ENCODE measurements at places on chromosomes 1 and 21. TPM values are rescaled to one million over a fixed set of nuclear protein-coding genes. Genes with fewer than 3 reads are reported as not detected.
A peak's percentile ranks its signal among the peaks of the same experiment; 100 is the strongest.

Gene PDE9A
- total RNA-seq = 13.1 TPM

Gene CLCA4
- not detected for total RNA-seq

Gene S100A5
- total RNA-seq = 2.6 TPM

Gene OLFML3
- total RNA-seq = not detected

Gene RGS16
- total RNA-seq = 94.3 TPM

Gene ZNF648
- total RNA-seq = not detected

DNA sequence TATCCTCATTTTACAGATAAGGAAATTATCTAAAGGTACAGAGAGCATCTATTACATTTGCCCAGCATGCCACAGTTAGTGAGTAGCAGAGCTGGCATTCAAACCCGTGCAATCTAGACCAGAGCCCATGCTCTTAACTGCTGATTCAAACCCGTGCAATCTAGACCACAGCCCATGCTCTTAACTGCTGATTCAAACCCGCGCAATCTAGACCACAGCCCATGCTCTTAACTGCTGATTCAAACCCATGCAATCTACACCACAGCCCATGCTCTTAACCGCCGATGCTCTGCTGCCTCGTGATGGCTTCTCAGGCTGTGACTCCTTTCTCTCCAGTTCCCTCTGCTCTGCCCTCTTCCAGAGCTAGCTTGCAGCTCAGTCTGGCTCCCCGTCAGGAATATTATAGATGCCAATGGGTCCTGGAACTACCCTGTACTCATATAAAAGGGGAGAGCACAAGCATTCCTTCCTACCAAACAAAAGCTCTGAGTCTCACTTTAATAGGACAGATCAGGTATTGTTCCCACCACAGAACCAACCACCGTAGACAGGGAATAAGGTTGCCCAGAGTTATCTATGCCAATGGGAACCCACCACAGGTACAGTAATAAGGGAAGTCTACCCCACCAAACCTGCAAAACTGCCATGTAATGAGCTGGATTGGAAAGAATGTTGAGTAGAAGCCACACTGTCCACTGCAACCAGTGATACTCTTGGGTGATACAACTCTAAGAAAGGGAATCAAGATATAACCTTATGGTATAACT is 78.4 kb downstream of the SMYD3 start:
- peak overlapping the region; percentile 27 for H3K27ac ChIP-seq
- no peaks in the 10 kb centered on the region for H3K27me3 ChIP-seq
- no peak for DNase-seq
- no peak overlapping the region for H3K4me3 ChIP-seq

DNA sequence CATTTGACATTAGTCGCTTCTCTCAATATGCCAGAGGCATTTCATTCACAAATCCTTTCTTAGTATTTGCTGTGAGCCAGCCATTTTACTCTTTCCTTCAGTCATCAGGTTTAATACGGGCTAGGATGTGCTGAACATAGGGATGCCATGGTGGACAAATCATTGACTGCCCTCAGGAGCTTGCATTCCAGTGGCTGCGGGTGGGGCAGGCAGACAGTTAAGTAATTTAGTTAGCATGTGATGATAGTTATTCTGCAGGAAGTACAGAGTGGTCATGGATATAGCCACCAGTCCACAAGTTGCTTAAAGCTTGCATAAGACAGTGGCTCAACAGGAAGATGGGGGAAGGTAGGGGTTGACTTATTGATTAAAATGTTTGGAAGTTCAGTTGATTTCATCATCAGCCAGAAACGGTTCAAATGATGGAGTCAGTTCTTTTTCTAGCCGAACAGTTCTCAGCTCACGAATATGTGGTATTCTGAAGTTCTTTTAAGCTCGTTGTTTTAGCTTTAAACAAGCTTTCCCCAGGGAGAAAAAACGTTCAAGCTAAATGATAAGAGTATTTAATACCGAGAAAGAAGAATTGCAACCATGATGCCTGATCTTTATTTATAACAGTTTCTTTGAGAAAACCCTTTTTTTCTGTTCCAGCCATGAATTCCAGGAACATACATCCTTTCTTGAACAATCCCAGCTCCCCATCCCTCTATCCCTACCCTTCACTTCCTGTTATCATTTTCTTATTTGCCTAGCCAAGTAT is 1.4 kb downstream of the SLC22A15 start:
- no peak for DNase-seq
- peak overlapping the region; percentile 68 for H3K4me3 ChIP-seq
- H3K4me1 ChIP-seq = peaks cover 7% of the 10 kb centered on the region
- H3K27me3 ChIP-seq = peaks cover 62% of the 10 kb centered on the region
- no peak overlapping the region for H3K27ac ChIP-seq

GRCh38 chr1:160866001-160866694 is 3.5 kb upstream of the CD244 start:
- H3K36me3 ChIP-seq = no peaks in the 10 kb centered on the region
- peaks cover 6% of the 10 kb centered on the region for H3K27me3 ChIP-seq
- peaks cover 24% of the 10 kb centered on the region for H3K4me1 ChIP-seq
- no peak overlapping the region for H3K4me3 ChIP-seq
- no peak overlapping the region for H3K27ac ChIP-seq
- no peak for DNase-seq

DNA sequence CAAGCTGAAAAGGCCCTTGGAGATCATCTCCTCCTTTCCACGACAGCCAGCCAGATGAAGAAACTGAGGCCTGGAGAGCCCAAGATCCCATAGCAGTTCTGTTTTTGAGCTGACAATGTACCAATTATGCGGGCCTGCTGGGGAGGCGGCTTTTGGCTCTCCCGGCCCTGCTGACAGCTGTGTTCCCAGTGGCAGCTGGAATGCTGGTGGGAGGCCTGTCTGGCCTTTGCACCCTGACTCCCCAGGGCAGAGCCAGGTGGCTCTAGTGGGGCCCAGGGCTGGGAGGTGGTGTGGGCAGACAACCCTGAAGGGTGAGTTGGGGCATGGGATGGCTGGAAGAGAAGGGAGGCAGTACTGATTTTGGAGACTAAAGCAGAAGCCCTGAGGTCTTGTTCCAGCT is 30.7 kb upstream of the WASF2 start:
- H3K27me3 ChIP-seq = no peaks in the 10 kb centered on the region
- DNase-seq = no peak
- H3K27ac ChIP-seq = peak overlapping the region; percentile 96
- H3K4me3 ChIP-seq = peak overlapping the region; percentile 28

DNA sequence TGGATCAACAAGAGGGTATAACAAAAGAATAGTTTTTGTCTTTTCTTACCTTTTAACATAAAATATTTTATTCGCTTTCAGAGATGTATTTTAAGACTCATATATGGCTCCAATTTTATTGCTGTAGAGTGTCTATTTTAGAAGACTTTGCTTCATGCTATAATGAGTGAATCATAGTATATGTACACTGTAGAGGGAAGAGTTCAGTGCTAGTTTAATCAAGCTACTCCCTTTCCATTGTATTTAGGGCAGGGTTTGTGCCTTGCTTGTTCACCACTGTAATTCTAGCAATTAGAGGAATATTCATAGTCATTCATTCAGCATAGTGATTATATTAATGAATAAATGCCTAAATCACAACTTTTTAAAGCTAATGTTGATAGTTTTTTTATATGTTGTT is 78.8 kb downstream of the CEP350 start:
- peaks cover 9% of the 10 kb centered on the region for H3K4me1 ChIP-seq
- H3K27me3 ChIP-seq = no peaks in the 10 kb centered on the region

- peaks cover 11% of the 10 kb centered on the region for H3K27me3 ChIP-seq
- DNase-seq = peak; percentile 91
- peaks cover 14% of the 10 kb centered on the region for H3K4me1 ChIP-seq
- H3K36me3 ChIP-seq = no peaks in the 10 kb centered on the region
- no peak overlapping the region for H3K4me3 ChIP-seq
- H3K27ac ChIP-seq = peak overlapping the region; percentile 18
Observed at GRCh38 chr1:44036409-44037139, 5.3 kb upstream of the SLC6A9 start.

GRCh38 chr1:42913426-42914091 is 45.1 kb downstream of the SLC2A1 start:
- H3K36me3 ChIP-seq = peaks cover 5% of the 10 kb centered on the region
- peaks cover 2% of the 10 kb centered on the region for H3K4me1 ChIP-seq
- DNase-seq = peak; percentile 89
- no peaks in the 10 kb centered on the region for H3K27me3 ChIP-seq
- no peak overlapping the region for H3K4me3 ChIP-seq

DNA sequence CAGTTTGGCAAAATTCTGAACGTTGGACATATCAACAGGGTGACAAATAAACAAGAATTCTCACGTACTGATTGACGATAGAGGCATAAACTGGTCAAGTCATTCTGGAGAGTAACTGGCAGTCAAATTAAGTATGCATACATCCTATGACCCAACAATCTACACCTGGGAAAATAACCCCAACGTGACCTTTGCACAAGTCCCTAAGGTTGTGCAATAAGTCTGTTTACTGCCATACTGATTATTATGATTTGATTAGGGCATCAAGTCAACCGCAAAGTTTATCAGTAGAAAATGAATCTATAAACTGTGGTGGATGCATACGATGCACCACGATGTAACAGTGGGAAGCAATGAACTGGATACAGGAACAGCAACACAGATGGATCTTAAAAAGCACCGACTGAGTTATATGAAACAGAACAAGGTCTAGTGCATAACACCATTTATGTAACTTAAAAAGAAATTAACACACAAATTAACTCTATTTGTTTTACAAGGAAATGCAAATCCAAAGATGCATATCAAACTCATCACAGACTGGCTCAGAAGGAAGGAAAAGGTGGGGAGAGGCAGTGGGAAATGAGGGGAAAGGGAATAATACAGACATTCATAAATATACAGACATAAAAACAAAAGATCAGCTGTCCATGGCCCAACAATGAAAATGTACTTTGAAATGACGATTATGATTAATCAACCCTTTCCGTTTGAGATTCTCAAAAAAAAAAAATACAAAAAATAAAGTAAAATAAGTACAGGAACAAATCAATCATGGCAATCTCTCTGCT is 41.0 kb upstream of the SEC16B start:
- no peak for DNase-seq
- no peaks in the 10 kb centered on the region for H3K36me3 ChIP-seq
- no peak overlapping the region for H3K27ac ChIP-seq
- no peaks in the 10 kb centered on the region for H3K4me1 ChIP-seq
- H3K4me3 ChIP-seq = no peak overlapping the region

- no peak for DNase-seq
- H3K4me1 ChIP-seq = no peaks in the 10 kb centered on the region
- H3K36me3 ChIP-seq = no peaks in the 10 kb centered on the region
- H3K27ac ChIP-seq = no peak overlapping the region
Observed at GRCh38 chr1:199291022-199291740, 652.3 kb downstream of the PTPRC start.

GRCh38 chr1:8721679-8722324 is 95.6 kb downstream of the RERE start:
- H3K4me3 ChIP-seq = no peak overlapping the region
- no peak overlapping the region for H3K27ac ChIP-seq
- no peaks in the 10 kb centered on the region for H3K27me3 ChIP-seq
- no peak for DNase-seq
- peaks cover 32% of the 10 kb centered on the region for H3K4me1 ChIP-seq

GRCh38 chr1:98051065-98051675 is 130.3 kb upstream of the DPYD start:
- no peak overlapping the region for H3K27ac ChIP-seq
- peaks cover 25% of the 10 kb centered on the region for H3K4me1 ChIP-seq
- no peaks in the 10 kb centered on the region for H3K36me3 ChIP-seq
- peaks cover 89% of the 10 kb centered on the region for H3K27me3 ChIP-seq

DNA sequence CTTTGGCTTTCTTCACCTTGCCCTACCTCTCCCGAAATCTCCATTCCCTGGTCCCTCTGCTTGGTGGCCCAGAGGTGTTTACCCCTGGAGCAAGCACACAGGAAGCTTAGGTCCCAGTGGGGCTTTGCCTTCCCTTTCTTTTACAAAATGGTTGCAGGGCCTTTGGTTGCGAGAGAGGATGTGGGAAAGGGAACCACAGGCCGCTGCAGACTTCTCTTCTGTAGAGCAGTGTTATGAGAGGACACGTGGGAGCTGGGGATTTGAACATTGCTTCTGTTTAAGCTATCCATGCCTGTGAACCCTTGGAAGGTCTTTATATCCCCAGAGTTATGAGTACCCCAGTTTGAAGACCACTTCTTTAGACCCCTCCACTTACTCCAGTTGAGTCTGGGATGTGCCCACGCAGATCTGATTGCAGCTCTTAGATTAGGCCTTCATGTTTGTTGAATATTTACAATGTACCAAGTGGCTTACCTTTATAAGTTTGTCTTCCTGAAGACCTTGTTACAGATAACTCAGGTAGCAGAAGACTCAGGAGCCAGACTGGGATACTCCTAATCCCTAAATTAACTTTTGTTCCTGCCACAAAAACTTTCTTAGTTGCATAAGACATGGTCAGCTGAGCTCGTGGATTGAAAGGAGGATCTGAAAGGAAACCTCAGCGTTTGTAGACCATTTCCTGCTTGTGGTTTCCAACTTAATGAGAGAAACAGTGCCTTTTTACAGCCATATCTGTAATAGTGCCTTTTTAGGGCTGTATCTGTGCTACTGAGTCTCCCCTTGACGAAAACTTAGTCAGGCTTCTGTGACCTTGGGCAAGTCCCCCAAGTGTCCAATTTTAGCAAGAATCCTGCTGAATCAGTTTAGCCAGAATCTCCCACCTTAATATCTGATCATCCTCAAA is 21.9 kb upstream of the IVNS1ABP start:
- peaks cover 8% of the 10 kb centered on the region for H3K36me3 ChIP-seq
- H3K27ac ChIP-seq = peak overlapping the region; percentile 70
- peak; percentile 90 for DNase-seq

- H3K27ac ChIP-seq = no peak overlapping the region
- H3K4me1 ChIP-seq = peaks cover 22% of the 10 kb centered on the region
- H3K36me3 ChIP-seq = peaks cover 29% of the 10 kb centered on the region
- H3K27me3 ChIP-seq = no peaks in the 10 kb centered on the region
Observed at GRCh38 chr1:53336146-53336545, 8.3 kb upstream of the LRP8 start.

DNA sequence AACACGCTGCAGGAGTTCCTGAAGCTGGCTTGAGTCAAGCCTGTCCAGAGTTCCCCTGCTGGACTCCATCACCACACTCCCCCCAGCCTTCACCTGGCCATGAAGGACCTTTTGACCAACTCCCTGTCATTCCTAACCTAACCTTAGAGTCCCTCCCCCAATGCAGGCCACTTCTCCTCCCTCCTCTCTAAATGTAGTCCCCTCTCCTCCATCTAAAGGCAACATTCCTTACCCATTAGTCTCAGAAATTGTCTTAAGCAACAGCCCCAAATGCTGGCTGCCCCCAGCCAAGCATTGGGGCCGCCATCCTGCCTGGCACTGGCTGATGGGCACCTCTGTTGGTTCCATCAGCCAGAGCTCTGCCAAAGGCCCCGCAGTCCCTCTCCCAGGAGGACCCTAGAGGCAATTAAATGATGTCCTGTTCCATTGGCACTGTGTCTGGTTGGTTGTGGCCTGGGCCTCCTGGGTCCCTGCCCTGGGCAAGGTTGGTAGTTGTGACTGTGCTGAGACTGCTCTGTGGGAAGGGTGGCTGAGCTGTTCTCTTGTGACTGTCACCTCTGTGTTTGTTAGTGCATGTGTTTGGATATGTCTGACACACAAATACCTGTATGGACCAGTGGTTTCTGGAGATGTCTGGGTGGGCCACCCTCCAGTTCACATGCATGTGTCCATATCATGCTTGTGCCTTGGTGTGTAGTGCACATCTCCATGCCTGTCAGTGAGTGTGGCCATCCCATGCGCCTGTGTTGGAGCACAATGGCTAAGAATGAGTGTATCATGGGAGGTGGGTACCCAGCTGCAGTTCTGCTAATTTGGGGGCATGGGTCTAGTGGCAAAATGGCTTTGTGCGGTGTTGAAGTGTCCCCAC is 1.4 kb downstream of the SH3BGRL3 start:
- no peaks in the 10 kb centered on the region for H3K27me3 ChIP-seq
- peak overlapping the region; percentile 80 for H3K27ac ChIP-seq
- H3K4me3 ChIP-seq = peak overlapping the region; percentile 96
- H3K36me3 ChIP-seq = peaks cover 59% of the 10 kb centered on the region
- peaks cover 75% of the 10 kb centered on the region for H3K4me1 ChIP-seq
- peak; percentile 67 for DNase-seq

- no peak overlapping the region for H3K4me3 ChIP-seq
- H3K4me1 ChIP-seq = peaks cover 3% of the 10 kb centered on the region
- no peaks in the 10 kb centered on the region for H3K36me3 ChIP-seq
Observed at GRCh38 chr1:245969283-245969682, 537.8 kb downstream of the SMYD3 start.

Data from activated CD4-positive, alpha-beta T cell treated with anti-CD3 and anti-CD28 coated beads, Interleukin-2, amount 10 ng/mL, durations not matched to agents 24 days and 14 days (primary cell).